B cell (primary cell): ENCODE measurements at places on chromosomes 5 and 9. TPM values are rescaled to one million over a fixed set of nuclear protein-coding genes. Genes with fewer than 3 reads are reported as not detected.

Gene ZFR
- 69.0 and 74.6 TPM in 2 replicates for total RNA-seq

Gene BNC2
- not detected in 2 replicates for total RNA-seq

Gene GGTA1
- not detected in 2 replicates for total RNA-seq

Gene RGS7BP
- total RNA-seq: not detected in 2 replicates

Gene NR4A3
- 20.1 and 21.0 TPM in 2 replicates for total RNA-seq

GRCh38 chr5:54785729-54786591 lies 199.4 kb downstream of the ESM1 start:
- H3K27me3 ChIP-seq: no peaks in the 10 kb centered on the region
- peak; percentile 76 for DNase-seq
- peak overlapping the region; percentile 58 for H3K27ac ChIP-seq

GRCh38 chr9:97863314-97863713 lies 10.3 kb downstream of the FOXE1 start:
- peaks cover 33% of the 10 kb centered on the region for H3K27me3 ChIP-seq
- H3K36me3 ChIP-seq: no peaks in the 10 kb centered on the region
- DNase-seq: no peak
- no peak overlapping the region for H3K27ac ChIP-seq
- H3K4me3 ChIP-seq: no peak overlapping the region
- peaks cover 5% of the 10 kb centered on the region for H3K4me1 ChIP-seq

DNA sequence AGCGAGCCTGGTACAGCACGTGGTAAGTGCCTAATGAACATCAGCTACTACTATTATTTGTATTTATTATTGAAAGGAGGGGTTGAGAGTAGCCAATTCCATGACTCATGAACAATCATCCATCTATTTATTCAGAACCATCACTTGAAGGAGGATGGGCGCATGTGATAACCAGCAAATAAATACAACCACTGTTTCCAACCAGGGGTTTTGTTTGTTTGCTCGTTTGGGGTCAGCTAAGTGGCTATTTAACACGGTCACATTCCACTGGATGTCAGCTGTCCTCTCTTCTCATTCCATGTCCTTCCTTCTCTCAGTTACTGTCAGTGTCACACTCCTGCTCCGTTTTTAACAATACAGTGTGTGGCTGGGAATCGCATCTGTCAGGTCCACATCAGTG lies 8.6 kb downstream of the RAPGEF1 start:
- H3K27ac ChIP-seq: peak overlapping the region; percentile 99
- H3K27me3 ChIP-seq: no peaks in the 10 kb centered on the region
- no peak for DNase-seq
- H3K4me1 ChIP-seq: peaks cover 90% of the 10 kb centered on the region

- no peaks in the 10 kb centered on the region for H3K36me3 ChIP-seq
- no peaks in the 10 kb centered on the region for H3K27me3 ChIP-seq
- no peak overlapping the region for H3K4me3 ChIP-seq
- no peak for DNase-seq
- H3K27ac ChIP-seq: no peak overlapping the region
- no peaks in the 10 kb centered on the region for H3K4me1 ChIP-seq
Observed at GRCh38 chr5:172380987-172381643, 73.2 kb downstream of the SH3PXD2B start.

- no peaks in the 10 kb centered on the region for H3K4me1 ChIP-seq
- H3K36me3 ChIP-seq: peaks cover 29% of the 10 kb centered on the region
- H3K27ac ChIP-seq: no peak overlapping the region
- H3K4me3 ChIP-seq: no peak overlapping the region
Observed at GRCh38 chr9:33988219-33988890, 60.3 kb downstream of the UBAP2 start.

GRCh38 chr9:113572076-113572861 lies 108.7 kb downstream of the RGS3 start:
- H3K36me3 ChIP-seq: no peaks in the 10 kb centered on the region
- no peak for DNase-seq
- no peak overlapping the region for H3K4me3 ChIP-seq
- H3K4me1 ChIP-seq: peaks cover 8% of the 10 kb centered on the region
- no peak overlapping the region for H3K27ac ChIP-seq

- no peaks in the 10 kb centered on the region for H3K27me3 ChIP-seq
- H3K4me3 ChIP-seq: no peak overlapping the region
- H3K4me1 ChIP-seq: no peaks in the 10 kb centered on the region
- no peak for DNase-seq
Observed at GRCh38 chr9:31100311-31100710, 1284.1 kb upstream of the ACO1 start.

GRCh38 chr9:135752281-135753204 lies 50.6 kb downstream of the KCNT1 start:
- no peak overlapping the region for H3K4me3 ChIP-seq
- DNase-seq: no peak
- no peak overlapping the region for H3K27ac ChIP-seq
- no peaks in the 10 kb centered on the region for H3K4me1 ChIP-seq
- H3K36me3 ChIP-seq: no peaks in the 10 kb centered on the region

DNA sequence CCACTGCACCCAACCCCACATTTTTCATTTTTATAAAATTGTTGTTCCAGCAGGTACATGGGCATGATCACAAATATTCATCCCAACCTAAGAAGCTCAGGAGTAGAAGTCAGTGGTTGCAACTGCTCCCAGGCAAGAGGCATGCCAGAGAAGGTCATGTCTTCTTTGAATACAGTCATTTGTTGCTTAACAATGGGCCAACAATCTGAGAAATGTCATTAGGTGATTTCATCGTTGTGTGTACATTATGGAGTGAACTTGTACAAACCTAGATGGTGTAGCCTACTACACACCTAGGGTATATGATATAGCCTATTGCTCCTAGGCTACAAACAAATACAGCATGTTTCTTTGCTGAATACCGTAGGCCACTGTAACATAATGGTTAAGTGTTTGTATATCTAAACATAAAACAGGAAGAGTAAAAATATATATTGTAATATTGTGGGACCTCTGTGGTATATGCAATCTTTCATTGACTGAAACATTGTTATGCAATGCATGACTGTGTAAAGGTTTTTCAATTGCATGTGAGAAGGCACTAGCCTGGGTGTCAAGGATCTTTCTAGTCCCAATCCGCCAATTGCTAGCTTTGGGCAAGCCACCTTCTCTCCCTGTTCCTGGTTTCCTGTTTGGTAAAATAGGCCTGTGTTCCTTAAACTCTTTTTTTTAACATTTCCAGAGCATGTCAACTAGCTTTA lies 27.6 kb downstream of the ATP10B start:
- no peak overlapping the region for H3K27ac ChIP-seq
- H3K4me1 ChIP-seq: no peaks in the 10 kb centered on the region
- no peak for DNase-seq
- H3K27me3 ChIP-seq: no peaks in the 10 kb centered on the region

GRCh38 chr5:134063188-134063820 lies 51.2 kb upstream of the TCF7 start:
- no peaks in the 10 kb centered on the region for H3K4me1 ChIP-seq
- H3K27ac ChIP-seq: no peak overlapping the region
- no peaks in the 10 kb centered on the region for H3K36me3 ChIP-seq
- DNase-seq: no peak
- no peaks in the 10 kb centered on the region for H3K27me3 ChIP-seq
- no peak overlapping the region for H3K4me3 ChIP-seq

DNA sequence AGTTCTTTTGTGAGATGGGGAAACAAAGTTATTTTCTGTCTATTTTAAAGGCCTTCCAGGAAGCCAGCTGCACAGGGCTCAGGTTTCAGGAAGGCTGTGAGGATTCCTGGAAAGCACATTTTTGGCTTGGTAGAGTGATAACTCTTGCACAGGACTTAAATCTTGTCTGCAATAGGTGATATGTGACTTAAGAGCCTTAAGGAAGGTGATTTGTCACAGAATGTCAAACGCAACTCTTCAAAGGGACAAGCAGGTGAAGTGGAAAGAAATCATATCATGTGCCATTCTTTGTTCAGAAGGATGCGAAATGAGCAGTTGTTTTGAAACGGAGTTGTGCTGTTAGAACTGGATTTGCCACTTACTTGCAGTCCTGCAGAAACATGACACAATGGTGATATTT lies 459.3 kb downstream of the MAT2B start:
- no peak for DNase-seq
- no peaks in the 10 kb centered on the region for H3K27me3 ChIP-seq
- no peaks in the 10 kb centered on the region for H3K36me3 ChIP-seq
- no peaks in the 10 kb centered on the region for H3K4me1 ChIP-seq
- H3K4me3 ChIP-seq: no peak overlapping the region

DNA sequence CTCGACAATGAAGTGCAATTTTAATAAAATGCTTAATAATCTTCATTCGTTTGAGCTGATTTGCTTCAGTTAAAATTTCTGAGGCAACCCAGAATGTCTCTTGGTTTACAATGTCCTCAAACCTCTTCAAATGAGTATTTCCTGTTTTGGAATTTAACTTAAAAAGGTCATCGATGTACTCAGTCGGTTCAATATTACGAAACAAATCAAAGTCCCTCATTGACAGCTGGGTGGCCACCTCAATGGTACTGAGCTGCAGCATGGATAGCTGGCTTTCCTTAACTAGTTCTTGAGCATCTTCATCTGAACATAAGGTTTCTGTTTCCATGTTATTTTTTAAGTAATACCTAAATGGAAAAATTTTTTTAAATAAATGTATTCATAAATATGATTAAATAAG lies 173.3 kb downstream of the RAPGEF6 start:
- DNase-seq: no peak
- H3K4me1 ChIP-seq: no peaks in the 10 kb centered on the region
- H3K36me3 ChIP-seq: peaks cover 14% of the 10 kb centered on the region
- H3K4me3 ChIP-seq: no peak overlapping the region
- H3K27ac ChIP-seq: no peak overlapping the region

GRCh38 chr5:149172261-149172660 lies 31.0 kb downstream of the ABLIM3 start:
- no peaks in the 10 kb centered on the region for H3K36me3 ChIP-seq
- no peaks in the 10 kb centered on the region for H3K4me1 ChIP-seq
- no peak overlapping the region for H3K4me3 ChIP-seq
- DNase-seq: no peak
- H3K27ac ChIP-seq: no peak overlapping the region

DNA sequence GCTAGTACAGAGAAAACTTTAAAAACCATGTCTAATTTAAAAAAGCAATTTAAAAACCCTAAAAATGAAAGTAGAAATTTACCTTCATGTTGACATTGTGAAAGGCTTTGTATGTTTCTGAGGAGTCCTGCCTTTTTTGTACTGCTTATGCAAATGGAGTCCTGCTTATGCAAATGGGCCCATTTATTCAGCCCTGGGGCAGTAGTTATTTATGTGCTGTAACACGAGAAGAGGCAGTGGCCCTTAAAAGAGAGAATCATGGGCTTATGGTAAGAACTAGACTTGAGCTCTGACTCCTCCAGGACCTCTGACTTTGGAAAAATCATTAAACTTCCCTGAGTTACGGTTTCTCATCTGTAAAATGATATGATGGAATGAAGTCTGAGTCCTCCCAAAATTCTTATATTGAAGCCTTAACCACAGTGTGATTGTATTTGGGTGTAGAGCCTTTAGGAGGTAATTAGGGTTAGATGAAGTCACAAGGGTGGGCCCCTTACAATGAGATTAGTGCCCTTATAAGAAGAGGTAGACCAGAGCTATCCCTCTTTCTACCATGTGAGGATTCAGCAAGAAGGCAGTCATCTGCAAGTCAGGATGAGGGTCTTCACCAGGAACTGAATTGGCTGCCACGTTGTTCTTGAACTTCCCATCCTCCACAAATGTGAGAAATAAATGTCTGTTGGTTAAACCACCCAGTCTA lies 447.8 kb upstream of the CD180 start:
- no peak overlapping the region for H3K4me3 ChIP-seq
- no peaks in the 10 kb centered on the region for H3K4me1 ChIP-seq
- H3K27me3 ChIP-seq: no peaks in the 10 kb centered on the region
- DNase-seq: no peak

DNA sequence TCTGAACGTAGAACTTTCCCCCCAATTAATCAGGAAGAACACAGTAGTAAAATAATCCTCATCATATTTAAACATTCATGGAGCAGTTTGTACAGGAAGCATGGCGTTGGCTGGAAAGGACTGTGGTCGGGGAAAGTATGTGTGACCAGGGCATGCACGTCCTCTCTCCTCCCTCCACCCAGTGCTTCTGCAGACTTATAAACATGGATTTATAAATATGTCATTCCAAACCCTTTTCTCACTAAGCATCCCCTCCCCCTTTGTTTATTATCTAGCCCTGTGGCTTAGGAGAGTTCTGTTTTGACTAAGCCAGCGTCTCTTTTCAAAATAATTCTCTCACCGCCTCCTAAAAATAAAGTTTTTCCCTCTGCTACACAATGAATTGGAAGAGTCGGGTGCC lies 70.4 kb upstream of the DAP start:
- H3K4me1 ChIP-seq: peaks cover 7% of the 10 kb centered on the region
- DNase-seq: no peak
- no peaks in the 10 kb centered on the region for H3K36me3 ChIP-seq
- no peaks in the 10 kb centered on the region for H3K27me3 ChIP-seq

DNA sequence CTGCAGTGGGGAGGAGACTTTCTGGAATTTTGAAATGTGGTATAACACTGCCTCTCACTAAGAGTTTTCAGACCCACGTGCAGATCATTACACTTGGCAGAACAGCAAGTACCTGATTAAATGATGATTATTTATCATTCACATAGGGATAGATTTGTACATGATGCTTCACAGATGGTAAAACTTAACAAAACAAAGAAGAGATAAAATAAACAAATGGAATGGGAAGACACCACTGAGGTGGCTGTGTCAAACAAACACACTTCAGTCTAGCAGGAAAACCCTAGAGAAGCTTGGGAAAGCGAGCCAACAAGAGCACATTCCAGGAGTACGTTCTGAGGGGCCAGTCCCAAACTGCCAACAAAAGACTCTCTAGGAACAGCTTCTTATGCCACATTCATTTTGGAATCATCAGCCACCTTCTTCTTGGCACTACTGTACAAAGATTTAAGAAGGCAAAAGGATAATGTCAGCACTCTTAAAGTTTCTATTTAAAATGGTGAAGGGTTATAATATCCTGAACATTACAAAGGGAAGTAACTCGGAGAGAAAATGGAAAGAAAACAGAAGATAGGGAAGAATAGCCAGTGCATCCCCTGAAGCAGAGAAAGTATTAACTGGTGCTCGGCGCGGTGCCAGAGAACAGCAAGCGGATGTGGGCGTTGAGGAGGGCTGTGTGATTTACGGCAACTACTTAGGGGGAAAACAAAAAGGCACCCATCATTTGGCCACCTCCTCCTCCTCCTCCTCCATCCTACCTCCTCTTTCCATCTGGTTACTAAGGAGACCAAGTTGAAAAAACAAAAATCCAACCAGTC lies 1.6 kb downstream of the MED27 start:
- H3K4me1 ChIP-seq: peaks cover 15% of the 10 kb centered on the region
- H3K27ac ChIP-seq: no peak overlapping the region
- H3K4me3 ChIP-seq: no peak overlapping the region
- H3K36me3 ChIP-seq: no peaks in the 10 kb centered on the region
- DNase-seq: no peak

- H3K27ac ChIP-seq: no peak overlapping the region
- no peaks in the 10 kb centered on the region for H3K4me1 ChIP-seq
- no peak overlapping the region for H3K4me3 ChIP-seq
- no peaks in the 10 kb centered on the region for H3K36me3 ChIP-seq
- no peak for DNase-seq
Observed at GRCh38 chr5:67679184-67679841, 482.7 kb upstream of the CD180 start.
